ENCODE measurements at places on chromosomes 11 and 22.
A peak's percentile ranks its signal among the peaks of the same experiment; 100 is the strongest.

- no peak for DNase-seq
Measured at GRCh38 chr11:1836011-1836945, 1.5 kb downstream of the SYT8 start.

GRCh38 chr11:134386945-134387344 is 25.1 kb downstream of the B3GAT1 start:
- no peak for DNase-seq

- no peak for DNase-seq
Measured at GRCh38 chr22:44821741-44822475, 69.5 kb downstream of the ARHGAP8 start.

DNA sequence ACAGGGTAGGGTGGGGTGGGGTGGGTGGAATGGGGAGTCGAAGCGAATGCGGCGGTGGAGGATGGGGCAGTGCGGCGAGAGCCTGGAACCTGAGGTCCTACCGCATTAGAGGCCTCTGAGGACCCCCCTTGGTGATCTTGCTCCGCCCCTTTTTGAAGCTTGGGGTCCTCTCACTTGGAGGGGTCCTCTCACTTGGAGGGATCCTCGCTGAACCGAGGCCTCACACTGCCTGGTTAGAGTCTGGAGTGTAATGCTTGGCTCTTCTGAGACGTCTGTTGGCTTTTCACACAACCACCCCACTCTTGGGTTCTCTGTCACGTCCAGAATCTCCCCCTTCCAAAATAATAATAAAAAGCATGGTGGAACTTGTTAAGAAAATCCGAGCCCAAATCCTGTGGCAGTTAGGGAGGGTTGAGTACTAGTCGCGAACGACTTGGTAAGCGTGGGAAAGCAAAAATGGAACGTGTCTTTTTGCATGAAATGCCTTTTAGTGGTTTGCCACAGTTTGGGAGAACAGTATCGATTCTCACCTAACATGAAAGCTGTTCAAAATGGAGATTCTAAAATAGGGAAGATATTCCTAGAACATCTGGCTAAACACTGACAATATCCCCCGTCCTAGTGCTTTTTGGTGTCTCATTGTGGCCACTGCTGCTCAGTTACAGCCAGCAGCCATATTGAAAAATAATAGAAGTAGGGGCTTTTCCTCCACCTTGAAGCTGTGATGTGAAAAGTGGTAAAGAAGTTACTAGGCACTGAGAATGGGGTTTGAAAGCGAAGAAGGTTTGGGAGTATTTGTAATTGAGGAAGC is 822 bp downstream of the RBX1 start:
- peak; percentile 38 for DNase-seq

DNA sequence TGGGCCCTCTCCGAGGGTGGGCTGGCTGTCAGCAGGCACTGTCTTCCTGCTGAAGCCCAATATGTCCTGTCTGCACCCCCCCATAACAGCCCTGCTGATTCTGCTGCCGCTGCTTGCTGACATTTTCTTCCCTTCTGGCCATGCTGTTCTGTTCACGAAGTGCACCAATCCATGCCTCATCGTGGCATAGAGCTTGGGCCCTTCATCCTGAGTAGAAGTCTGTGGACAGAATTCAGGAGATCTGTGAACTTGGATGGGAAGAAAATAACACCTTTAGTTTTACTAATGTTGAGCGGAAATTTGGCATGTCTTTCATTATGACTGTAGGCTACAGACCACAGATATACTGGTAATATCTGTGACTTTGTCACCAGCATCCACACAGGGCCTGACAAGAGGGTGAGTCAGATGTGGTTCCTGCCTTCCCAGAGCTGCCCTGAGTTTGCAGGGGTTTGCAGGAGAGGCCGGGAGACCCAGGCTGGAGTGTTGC is 14.1 kb upstream of the KIAA0930 start:
- DNase-seq: no peak

DNA sequence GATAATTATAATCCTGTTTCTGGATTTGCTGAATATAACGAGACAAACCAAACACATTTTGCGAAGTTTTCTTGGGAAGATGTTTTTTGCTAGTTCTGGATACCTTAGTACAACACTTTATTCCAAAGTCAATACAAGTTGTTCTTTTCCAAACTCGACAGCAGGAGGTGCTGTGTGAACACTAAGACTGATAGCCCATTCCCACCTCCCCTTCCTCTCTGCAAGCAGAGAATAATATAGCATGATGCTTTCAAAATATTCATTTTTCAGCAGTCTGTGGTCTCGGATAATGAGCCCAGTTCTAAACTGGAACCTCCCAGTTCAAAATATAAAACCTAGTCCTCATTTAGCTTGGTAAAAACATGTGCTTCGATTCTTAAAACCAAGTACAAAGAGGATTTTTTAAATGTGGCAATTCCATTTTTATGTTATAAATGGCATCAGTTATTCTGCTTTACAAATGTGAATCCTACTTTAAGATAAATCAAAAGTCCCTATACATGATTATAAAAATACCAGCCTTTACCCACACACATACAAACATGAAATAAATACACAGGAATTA is 129.1 kb downstream of the DCDC1 start:
- DNase-seq: peak; percentile 7

DNA sequence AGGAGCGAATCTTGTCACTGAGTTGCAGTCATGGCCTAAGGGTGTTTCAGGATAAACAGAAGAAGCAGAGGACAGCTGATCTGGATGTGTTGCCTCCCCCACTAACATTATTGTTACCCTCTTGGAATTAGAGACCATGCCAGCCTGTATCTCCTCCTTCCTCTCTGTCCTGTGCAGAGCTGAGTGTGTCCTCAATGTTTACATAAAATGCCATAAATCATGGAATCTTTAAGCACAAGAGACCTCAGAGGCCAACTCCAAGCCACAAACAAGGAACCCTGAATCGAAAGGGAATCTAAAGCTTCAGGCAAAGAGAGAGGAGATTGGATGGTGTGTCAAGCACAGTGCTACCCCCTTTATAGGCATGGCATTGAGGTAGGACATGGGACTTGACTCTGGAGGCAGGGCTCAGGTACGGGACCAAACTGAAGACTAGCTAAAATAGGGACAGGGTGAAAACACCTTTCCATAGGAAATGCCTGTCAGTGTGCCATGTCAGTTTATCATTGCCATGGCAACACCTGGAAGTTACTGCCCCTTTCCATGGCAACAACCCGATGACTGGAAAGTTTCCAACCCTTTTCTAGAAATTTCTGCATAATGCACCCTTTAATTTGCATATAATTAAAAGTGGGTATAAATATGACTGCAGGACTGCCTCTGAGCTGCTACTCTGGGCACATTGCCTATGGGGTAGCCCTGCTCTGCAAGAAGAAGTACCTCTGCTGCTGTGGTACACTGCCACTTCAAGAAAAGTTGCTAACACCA is 489.7 kb downstream of the MIAT start:
- no peak for DNase-seq
